ENCODE measurements at places on chromosomes 5 and 9. TPM values are rescaled to one million over a fixed set of nuclear protein-coding genes. Genes with fewer than 3 reads are reported as not detected.

The CATSPER3 gene
- 0.94 TPM for total RNA-seq

The PTGES gene
- total RNA-seq = not detected

The ORM2 gene
- not detected for total RNA-seq

- no peak for DNase-seq
Measured at GRCh38 chr9:68706363-68707201, 1.5 kb downstream of the PIP5K1B start.

GRCh38 chr5:87151547-87151946 lies 116.1 kb upstream of the RASA1 start:
- no peak for DNase-seq
